ENCODE measurements at places on chromosomes 3 and 15.

DNA sequence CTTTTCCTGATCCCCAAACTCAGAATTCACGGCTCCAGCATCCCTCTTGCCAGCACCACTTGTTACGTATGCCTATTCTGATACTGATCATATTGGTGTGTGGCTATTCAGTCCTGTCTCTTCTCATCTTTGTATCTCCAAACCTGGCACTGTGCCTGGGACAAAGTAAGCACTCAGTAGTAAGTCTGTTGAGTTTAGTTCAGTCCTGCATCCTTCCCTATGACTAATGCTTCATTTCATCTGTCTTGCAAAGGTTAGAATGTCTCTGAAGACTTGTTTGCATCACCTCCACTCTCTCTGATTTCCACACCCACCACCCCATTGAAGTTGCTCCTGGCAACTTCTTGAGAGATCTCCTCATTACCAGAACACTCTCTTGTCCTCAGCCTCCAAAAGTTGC lies 80.3 kb downstream of the HMG20A start:
- no peak for DNase-seq

- DNase-seq = peak; percentile 13
These were observed 29.5 kb downstream of the AGTR1 start for GRCh38 chr3:148727231-148727630.

DNA sequence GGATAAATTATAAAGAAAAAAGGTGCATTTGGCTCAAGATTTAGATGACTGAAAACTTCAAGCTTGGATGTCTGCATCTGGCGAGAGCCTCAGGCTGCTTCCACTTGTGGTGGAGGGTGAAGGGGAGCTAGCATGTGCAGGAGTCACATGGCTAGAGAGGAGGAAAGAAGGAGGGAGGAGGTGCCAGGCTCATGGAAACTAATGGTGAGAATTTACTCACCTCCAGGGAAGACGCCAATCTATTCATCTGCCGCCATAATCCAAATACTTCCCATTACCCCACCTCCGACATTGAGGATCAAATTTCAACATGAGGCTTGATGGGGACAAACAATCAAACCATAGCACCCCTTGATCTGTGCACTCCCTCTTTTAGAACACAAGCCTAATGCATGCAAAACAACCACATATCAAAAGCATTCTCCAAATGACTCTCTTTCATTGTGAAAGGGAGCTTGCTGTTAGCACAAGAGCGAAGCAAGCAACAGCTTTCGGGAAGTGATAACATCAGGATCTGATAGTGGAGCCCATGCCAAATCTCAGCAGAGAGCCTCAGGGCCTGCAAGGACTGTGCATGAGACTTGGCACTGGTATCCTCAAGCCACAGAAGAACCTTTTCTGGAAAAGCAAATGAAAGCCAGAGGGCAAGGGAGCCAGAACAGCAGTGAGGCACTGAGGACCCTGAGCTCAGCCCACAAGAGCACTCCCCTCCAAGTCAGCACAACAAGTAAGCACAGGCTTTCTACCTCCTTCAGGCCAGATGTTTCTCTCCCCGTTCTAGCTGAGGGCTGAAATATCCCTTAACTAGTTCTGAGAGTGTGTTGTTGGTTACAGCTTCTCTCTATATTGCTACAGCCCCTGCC lies 50.2 kb upstream of the THBS1 start:
- no peak for DNase-seq

GRCh38 chr15:71060983-71061382 lies 54.3 kb upstream of the THSD4 start:
- DNase-seq = no peak

Data from GM12864 (cell line).